Jurkat, Clone E6-1 (cell line): ENCODE measurements at places on chromosomes 3 and 15.

DNA sequence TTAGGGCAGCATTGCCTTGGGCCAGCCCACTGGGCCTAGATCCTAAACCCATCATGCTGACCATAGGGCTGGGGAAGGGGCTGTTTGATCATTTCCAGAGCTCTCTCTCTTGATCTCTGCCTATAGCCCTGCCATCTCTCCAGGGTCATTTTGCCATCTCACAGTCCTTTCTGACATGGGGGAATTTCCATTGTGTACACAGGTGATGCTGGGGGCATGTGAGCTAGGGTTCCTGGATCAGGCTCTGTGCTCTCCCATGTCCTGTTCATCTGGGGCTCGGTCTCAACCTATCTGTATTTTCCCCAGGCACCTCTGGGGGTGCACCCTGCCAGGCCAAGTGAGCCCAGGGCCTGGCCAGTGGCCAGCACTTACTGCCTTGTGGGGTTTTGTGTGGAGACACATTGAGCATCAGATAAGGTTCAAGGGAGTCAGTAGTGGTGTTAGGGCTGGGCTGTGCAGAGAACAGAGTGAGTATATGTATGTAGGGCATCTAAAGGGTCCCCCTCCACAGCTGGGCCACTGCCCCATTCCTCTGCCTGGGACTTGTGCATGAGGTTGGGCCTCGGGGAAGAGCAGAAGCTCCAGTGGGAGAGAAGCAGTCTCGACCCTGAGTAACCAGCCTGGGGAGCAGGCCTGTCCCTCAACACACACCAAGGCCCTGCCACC, 25.7 kb upstream of the APEH start:
- DNase-seq = no peak

DNA sequence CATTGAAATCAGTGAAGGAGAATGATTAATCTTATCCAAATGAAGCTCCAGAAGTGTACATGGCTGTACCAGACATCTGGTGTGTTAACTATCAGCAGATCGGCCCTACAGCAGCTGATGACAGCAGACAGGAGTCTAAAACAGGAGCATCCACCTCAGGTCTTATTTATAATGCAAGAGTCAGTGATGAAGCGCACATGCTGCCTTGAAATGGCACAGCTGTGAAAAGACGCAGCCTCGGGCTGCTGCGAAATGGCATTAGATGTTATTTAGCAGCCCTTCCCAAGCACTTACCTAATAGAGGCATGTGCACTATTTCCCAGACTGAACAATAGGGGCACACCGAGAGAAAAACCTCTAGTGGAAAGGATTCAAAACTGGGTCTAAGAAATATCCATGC, 472.3 kb upstream of the CBLB start:
- no peak for DNase-seq

GRCh38 chr3:78867409-78868372, 900.1 kb downstream of the ROBO1 start:
- no peak for DNase-seq

DNA sequence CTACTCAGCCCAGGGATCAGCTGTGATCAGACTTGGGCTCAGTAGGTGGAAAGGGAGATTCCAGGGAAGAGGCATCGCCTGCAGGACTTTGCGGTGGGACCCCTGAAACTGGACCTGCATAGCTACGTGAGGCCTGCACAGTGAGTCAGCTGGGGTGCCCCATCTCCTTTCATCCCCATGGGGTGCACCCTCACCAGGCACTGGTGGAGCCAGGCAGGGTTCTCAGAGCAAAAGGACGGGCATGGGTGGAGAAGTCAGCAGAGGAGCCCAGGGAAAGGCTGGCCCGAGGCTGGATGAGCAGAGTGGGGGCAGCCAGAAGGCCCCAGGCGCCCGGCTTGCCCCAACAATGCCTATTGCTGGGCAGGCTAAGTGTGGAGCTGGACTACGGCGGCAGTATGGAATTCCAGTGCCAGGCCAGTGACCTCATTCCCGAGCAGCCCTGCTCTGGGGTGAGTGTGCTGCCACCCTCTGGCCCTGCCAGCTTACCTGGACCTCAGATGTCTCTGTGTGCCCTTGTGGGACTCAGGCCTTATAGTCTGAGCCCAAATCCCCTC, 19.7 kb downstream of the ACAA1 start:
- no peak for DNase-seq

DNA sequence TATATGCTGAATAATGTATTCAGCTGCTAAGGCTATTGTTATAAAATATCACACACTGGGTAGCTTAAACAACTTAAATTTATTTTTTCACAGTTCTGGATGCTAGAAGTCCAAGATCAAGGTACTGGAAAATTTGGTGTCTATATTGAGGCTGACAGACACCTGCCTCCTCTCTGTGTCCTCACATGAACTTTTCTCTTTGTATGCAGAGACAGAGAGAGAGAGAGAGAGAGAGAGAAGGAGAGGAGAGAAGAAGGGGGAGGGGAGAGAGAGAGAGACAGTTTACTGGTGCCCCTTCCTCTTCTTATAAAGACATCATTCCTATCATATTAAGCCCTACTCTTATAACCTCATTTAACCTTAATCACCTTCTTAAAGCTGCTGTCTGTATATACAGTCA, 320.1 kb upstream of the THBS1 start:
- DNase-seq = peak; percentile 27

DNA sequence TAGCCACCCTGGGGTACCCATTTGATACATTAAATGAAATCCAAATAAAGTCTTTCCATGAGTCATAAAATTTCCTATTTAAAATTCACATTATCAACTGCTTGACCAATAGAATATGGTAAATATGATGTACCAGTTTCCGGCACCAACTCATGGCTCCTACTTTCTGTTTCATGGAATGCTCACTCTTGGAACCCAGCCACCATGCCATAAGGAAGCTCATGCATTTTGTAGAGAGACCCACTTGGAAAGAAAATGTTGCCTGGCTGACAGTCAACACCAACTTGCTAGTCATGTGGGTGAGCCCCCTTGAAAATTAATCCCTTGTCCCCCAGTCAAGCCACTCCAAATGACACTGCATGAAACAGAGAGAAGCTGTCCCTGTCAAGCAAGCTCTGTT, 57.2 kb downstream of the WWTR1 start:
- no peak for DNase-seq

DNA sequence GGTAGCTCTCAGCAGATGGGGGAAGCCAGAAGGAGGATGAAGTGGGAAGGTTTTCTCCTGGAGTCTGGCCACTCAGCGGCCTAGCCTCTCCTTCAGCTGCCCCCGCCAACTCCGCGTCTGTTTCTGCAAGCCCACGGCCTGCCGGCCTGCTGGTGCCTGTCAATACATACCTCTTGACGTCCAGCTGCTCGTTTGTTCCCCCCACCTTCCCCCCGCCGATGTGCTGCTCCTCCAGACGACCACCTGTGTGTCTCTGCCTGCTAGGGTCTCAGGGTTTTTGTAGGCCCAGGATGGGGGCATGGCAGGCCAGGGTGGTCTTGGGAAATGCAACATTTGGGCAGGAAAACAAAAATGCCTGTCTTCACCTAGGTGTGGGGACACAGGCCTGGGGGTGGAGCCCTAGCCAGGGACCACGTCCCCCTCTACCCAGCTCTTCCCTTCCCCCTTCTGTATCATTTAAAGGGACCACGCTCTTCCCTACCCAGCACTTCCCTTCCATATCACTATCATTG, 137.8 kb downstream of the ALCAM start:
- DNase-seq = no peak

DNA sequence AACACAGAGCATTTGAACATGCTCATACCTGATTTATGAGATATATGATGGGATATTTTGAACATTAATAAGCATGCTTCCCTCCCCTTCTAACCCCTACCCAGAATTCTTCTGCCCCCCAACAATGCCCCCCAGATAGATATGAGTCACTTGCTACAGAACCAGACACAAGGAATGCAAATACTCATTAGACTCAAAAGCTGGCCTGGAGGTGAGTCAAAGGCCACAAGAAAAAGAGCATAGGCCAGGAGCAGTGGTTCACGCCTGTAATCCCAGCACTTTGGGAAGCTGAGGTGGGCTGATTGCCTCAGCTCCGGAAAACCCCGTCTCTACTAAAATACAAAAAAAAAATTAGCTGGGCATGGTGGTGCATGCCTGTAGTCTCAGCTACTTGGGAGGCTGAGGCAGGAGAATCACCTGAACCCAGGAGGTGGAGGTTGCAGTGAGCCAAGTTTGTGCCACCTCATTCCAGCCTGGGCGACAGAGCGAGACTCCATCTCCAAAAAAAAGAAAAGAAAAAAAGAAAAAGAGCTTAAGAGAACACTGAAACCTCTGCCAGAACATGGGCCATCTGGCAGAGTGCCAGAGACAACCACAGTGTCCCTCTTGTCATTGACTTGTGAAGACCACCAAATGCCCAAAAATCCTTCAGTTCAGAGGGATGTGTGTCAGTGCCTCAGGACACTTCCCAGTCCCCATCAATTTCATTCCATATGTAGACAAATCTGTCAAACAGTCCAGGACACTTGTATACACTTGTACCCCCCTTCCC, 3.9 kb upstream of the SH3GL3 start:
- no peak for DNase-seq

DNA sequence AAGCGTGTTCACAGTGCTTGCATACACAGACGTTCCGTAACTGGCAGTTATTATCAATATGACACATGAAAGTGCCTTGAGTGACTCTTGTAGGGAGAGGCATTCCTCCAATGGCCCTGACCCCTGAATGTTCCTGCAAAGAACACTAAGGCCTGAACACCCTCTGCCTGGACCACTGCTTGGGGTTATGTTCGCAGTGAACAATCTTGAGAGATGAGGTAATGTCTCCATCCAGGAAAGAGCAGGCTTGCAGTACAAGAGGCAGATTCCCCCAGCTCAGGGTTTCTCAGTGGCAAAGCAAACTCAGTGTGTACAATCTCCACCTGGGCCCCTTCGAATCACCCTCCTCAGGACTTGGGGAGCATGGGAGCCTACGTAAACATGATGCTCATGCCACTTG, 324.6 kb downstream of the MAGI1 start:
- no peak for DNase-seq

DNA sequence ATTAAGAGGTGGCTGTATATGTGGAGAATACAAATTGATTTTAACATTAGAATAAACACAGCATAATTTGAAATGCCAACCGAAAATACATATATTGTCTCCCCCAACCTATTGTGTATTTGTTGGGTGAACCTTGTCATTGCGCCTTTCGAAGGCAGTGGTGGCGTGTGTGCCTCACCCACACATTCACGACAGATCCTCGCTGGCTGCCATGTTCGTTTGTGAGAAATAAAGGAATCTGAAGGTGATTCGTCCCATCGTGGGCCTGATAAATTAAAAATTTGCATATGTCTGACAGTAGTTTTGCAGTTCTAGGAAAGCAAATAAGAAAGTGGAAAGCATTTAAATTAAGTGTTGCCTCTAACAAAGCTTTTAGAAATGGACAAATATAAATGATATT, 222.8 kb upstream of the TOPAZ1 start:
- DNase-seq = no peak

DNA sequence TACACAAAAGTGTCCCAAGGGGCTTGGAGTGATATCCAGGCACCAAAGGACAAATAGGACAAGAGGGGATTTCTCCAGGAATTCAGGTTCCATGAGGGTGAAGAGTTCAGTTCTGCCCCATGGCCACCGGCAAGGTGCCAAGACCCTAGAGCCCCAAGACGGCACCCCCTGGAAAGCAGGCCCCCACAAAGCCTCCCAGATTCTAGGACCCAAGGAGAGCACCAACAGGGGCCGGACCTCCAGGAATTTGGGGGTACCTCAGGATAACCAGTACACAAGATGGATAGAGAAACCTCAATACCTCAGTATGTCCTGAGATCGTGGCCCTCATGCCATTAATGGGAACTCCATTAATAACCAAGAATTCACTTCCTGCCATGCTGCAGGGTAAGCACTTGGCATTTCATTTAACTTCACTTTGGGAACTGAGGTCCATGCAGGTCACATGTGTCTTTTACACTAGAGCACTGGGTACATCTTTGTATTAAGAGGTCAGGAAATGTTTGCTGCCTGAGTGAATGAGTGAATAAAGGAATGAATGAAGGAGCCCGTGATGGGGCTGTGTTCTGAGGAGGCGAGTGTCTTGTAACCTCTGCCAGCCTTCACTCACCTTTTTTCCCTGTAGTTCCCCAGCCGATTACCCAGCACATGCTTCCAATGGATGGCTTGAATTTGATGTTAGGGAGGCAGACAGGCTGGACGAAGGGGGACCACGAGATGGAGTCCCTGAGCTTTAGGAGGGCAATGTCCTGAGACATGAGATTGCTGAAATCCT, 15.5 kb upstream of the PRSS50 start:
- no peak for DNase-seq

- no peak for DNase-seq
These were observed 61.7 kb downstream of the B3GALNT1 start for GRCh38 chr3:161043336-161044035.

GRCh38 chr15:70212963-70213315, 115.2 kb upstream of the TLE3 start:
- DNase-seq = no peak

GRCh38 chr15:68666120-68666811, 87.5 kb downstream of the CORO2B start:
- no peak for DNase-seq

DNA sequence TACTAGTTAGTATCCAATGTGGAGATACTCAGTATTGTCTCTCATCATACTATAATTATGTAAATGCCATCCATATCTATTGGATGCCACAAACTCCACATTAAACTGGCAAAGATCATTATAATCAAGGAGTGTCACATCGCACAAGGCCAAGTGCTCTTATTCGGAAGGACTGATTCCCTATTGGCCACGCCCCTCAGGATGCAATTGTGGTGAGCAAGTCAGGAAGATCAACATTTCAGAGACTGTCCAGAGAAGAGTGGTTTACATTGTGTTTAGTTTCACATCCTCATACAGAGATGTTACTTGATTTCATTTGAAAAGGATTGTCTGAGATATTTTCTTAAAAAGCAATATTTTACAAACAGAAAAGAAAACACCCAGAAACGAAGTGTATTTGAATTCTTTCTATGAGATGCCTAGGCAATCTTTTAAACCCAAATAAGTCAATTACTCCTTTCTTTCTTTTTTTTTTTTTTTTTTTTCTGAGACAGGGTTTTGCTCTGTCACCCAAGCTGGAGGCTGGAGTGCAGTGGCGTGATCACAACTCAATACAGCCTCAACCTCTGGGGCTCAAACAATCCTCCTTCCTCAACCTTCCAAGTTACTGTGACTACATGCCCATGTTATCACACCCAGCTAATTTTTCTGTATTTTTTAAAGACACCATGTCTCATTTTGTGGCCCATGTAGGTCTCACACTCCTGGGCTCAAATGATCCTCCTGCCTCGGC, 369.1 kb downstream of the RBMS3 start:
- no peak for DNase-seq
